CD8-positive, alpha-beta memory T cell (primary cell): ENCODE measurements at places on chromosomes 1 and 21.
A peak's percentile ranks its signal among the peaks of the same experiment; 100 is the strongest.

- DNase-seq: no peak
Measured at GRCh38 chr1:162530307-162530987, 31.1 kb upstream of the UAP1 start.

GRCh38 chr1:175129997-175130648 is 62.5 kb downstream of the KIAA0040 start:
- DNase-seq: no peak

- DNase-seq: no peak
Measured at GRCh38 chr1:51610637-51611036, 6.3 kb upstream of the OSBPL9 start.

- DNase-seq: peak; percentile 44
Measured at GRCh38 chr1:53600561-53600960, 138.4 kb downstream of the GLIS1 start.

DNA sequence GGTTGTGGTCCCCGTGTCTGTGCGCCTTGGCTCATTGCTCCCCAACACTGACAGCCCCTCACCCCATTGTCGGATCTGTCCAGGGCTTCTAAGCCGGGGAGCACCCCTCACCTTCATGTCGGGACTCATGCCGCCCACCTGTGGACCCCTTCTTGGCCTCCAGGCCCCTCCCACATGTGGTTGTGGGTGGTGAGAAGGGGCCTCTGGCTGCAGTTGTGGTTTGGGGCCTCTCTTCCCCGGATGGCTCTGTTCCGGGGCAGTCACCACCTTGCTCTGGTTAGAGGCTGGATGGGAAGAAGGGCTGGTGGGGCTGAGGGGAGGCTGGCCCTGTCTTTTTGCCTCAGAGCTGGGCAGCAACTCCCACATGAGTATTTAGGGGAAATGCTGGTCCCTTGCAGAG is 158.6 kb upstream of the C1orf174 start:
- DNase-seq: no peak

GRCh38 chr1:162135271-162135775 is 65.8 kb downstream of the NOS1AP start:
- no peak for DNase-seq

- no peak for DNase-seq
Measured at GRCh38 chr1:219189021-219189824, 15.5 kb downstream of the LYPLAL1 start.

- DNase-seq: no peak
Measured at GRCh38 chr1:98555814-98556213, 105.7 kb upstream of the SNX7 start.
